ENCODE measurements at places on chromosomes 6 and 20.

DNA sequence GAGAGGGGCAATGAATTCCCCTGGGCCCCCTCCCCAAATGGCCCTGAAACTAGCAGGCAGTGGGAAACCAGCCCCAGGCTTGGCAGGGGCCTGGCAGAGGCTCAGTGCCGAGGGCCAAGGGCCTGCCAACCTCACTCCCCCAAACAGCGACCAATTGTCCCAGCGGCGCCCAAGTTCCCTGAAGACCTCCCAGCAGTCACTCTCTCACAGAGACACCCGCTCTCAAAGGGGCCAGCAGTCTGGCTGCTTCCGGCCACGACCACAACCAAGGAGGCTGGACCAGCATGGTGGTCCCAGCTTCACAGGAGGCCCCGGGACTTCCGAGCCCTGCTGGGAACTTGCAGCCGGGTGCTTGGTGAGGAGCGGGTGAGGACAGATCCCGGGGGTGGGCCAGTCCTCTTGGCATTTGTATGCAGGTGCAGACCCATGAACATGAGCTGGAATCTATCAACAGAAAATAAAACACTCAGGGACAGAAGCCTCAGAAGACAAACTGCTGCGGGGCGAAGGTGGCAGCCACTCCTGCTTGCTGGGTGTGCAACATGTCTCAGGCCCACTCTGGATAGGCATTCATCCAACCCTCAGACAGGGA is 17.5 kb upstream of the SIRPA start:
- DNase-seq = no peak
- H3K4me3 ChIP-seq = no peak overlapping the region
- no peaks in the 10 kb centered on the region for H3K27me3 ChIP-seq
- no peaks in the 10 kb centered on the region for H3K4me1 ChIP-seq

- H3K4me1 ChIP-seq = no peaks in the 10 kb centered on the region
- no peak for DNase-seq
- no peaks in the 10 kb centered on the region for H3K27me3 ChIP-seq
- no peak overlapping the region for H3K27ac ChIP-seq
Measured at GRCh38 chr6:53692172-53692571, 26.6 kb upstream of the KLHL31 start.

- H3K27ac ChIP-seq = no peak overlapping the region
- no peaks in the 10 kb centered on the region for H3K27me3 ChIP-seq
- H3K4me3 ChIP-seq = no peak overlapping the region
Measured at GRCh38 chr6:133093956-133094355, 147.2 kb upstream of the EYA4 start.

DNA sequence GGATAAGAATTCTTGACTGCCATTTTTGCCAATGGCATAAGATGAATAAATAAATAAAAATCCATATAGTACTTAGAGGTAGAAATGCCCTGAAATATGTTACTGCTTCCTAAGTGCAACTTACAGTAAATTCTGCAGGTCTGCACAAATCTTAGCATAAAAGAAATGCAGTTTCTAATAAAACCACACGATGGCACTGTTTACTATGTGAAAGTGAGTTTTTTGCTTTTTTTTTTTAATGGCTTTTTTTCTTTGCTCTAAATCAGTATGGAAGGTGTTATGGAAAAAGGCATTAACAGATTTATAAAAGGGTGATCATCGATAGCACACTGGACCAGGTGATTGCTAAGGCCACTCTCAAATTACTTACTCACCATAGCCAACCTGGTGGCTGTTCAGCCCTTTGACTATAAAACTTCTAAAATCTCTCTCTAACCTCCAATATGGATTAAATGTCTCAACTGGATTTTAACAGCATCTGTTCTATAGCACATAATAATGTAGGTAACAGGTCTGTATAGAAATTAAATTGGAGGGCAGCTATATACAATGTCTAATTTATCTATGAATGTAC is 45.8 kb downstream of the AHI1 start:
- DNase-seq = no peak
- no peak overlapping the region for H3K27ac ChIP-seq

DNA sequence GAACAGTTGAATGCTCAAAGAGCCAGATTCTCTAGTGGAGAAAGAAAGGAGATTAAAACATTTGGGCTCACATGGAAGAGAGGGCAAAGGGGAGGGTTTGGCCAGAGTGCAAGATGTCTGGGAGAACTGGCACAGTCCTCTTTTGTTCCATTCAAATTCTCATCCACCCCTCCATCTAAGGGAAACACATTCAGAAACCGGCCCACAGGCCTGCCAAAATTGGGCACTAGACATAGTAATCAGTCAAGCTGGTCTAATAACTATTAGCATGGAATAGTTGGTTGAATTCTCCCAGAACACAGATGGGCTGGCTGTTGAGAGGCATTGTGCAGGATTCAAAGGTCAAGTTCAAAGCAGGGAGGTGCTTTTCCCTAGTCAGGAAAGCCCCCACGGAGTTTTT is 341.4 kb upstream of the IRAK1BP1 start:
- no peaks in the 10 kb centered on the region for H3K4me1 ChIP-seq
- H3K4me3 ChIP-seq = no peak overlapping the region
- H3K27ac ChIP-seq = no peak overlapping the region
- DNase-seq = no peak
- H3K36me3 ChIP-seq = no peaks in the 10 kb centered on the region

DNA sequence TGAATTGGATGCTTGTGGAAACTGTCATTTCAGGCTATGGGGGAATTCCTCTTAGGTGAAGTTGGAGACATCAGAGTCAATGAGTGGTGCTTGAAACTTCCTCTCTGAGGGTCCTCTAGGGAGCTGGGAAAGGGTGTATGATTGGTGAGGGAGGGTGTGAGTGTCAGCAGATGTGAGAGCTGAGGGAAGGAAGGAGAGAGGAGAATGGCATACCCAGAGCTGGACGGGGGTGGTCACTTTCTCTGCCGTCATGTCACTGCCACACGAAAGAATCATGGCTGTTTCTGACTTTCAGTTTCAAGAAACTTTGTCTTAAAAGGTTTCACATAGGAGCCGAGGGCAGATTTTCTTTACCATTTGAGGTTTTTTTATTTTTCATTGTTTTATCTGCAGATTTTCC is 50.3 kb downstream of the DEK start:
- H3K27ac ChIP-seq = no peak overlapping the region
- H3K4me1 ChIP-seq = peaks cover 15% of the 10 kb centered on the region
- H3K36me3 ChIP-seq = peaks cover 2% of the 10 kb centered on the region
- H3K27me3 ChIP-seq = no peaks in the 10 kb centered on the region
- DNase-seq = no peak

DNA sequence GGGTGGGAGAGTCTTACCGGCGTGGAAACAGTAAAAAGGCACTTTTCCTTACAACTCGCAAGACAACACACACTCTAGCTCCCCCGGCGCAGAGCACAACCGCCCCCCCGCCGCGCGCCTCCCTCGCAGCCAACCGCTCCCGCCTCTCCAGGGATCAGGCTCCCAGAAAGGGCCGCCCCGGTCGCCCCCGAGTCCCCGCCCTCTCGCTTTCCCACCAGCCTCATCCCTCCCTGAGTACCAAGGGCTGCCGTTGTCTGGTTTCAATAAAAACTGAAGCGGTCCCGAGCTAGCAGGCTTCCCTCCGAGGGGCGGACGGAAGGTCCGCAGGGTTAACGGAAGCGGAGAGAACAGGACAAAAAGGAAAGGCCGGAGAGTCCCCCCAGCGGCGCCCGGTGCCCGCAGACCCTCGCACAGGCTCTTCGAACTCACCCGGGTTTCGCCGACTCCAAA is 804 bp downstream of the ELOVL5 start:
- H3K27ac ChIP-seq = peak overlapping the region; percentile 99
- H3K4me1 ChIP-seq = no peaks in the 10 kb centered on the region
- peak; percentile 86 for DNase-seq
- no peaks in the 10 kb centered on the region for H3K36me3 ChIP-seq
- H3K27me3 ChIP-seq = no peaks in the 10 kb centered on the region
- H3K4me3 ChIP-seq = peak overlapping the region; percentile 89

- H3K27me3 ChIP-seq = no peaks in the 10 kb centered on the region
- H3K4me1 ChIP-seq = no peaks in the 10 kb centered on the region
- no peak for DNase-seq
- H3K36me3 ChIP-seq = no peaks in the 10 kb centered on the region
Measured at GRCh38 chr6:116858060-116858459, 19.0 kb upstream of the RFX6 start.

DNA sequence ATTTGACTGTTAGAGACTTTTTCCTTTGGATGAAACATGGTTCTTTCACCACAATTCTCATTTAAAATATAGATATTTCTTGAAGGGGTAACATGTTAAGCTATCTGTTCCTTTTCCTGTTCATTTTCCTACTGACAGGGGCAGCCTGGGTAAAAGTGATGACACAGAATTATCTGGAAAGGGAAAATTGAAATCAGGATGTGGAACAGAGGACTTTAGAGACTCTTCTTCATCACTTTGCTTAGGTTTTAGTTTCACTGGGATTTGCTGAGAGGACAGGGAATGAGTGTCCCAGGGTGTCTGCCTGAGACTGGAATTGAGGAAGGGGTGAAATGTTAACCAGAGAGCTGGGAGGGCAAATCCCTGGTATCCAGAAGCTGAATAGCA is 116.0 kb downstream of the RNF144B start:
- DNase-seq = no peak
- no peaks in the 10 kb centered on the region for H3K4me1 ChIP-seq
- no peaks in the 10 kb centered on the region for H3K27me3 ChIP-seq
- H3K4me3 ChIP-seq = peak overlapping the region; percentile 48
- no peaks in the 10 kb centered on the region for H3K36me3 ChIP-seq
- peak overlapping the region; percentile 64 for H3K27ac ChIP-seq

DNA sequence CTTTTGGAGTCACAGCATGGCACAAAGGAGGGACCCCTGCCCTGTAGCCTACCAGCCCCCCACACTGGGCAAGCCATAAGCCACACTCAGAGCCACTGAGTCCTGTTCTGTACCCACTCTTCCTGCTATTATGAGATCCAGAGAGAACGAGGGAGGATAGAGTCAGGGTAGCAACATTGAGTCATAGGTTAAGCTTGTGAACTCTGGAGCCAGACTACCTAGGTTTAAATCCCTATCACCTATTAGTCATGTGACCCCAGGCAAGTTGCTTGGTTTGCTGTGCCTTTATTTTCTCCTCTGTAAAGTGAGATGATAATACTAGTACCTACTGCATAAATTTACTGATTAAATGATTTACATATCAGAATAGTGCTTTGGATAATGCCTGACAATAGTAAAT is 540 bp downstream of the CNBD2 start:
- no peak overlapping the region for H3K27ac ChIP-seq
- no peaks in the 10 kb centered on the region for H3K36me3 ChIP-seq
- no peaks in the 10 kb centered on the region for H3K4me1 ChIP-seq
- DNase-seq = no peak

- H3K4me1 ChIP-seq = no peaks in the 10 kb centered on the region
- H3K4me3 ChIP-seq = no peak overlapping the region
- H3K27ac ChIP-seq = no peak overlapping the region
- H3K27me3 ChIP-seq = no peaks in the 10 kb centered on the region
- DNase-seq = no peak
- no peaks in the 10 kb centered on the region for H3K36me3 ChIP-seq
Measured at GRCh38 chr6:90072501-90072900, 178.2 kb downstream of the GJA10 start.

GRCh38 chr6:15962449-15962764 is 166.5 kb upstream of the MYLIP start:
- no peaks in the 10 kb centered on the region for H3K4me1 ChIP-seq
- DNase-seq = no peak
- no peak overlapping the region for H3K4me3 ChIP-seq

DNA sequence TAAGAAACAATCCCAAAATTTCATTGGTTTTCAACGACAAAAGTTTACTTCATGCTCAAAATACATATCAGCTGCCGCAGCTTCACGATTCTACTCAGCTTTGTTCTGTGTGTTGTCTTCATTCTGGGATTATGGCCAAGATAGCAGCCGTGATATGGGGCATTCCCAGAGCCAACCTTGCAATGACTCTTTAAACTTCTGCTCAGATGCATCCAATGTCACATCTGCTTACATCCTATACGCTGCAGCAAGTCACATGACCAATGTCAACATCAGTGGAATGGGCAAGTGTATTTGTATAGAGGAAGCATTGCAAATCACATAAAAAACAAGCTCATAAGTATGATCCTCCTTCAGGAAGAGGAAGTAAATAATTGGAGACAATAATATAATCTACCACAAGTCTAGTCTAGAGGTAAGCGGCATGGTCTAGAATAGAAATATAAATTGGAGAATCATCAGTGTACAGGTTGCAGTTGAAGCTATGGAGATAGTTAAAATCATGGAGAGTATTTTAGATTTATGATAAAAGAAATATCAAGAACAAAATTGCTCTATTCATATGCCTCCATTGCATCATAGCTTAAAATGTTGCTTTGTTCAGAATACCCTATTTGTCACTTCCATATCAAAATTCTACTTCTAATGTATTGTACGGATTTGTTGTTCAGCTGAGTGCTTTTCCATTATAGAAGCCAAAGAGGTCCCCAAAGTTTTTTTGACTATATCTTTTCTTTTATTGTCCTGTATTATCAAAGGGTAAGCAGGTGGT is 7.2 kb upstream of the C6orf141 start:
- no peak overlapping the region for H3K4me3 ChIP-seq
- H3K36me3 ChIP-seq = no peaks in the 10 kb centered on the region
- H3K27ac ChIP-seq = no peak overlapping the region
- H3K27me3 ChIP-seq = no peaks in the 10 kb centered on the region

- H3K36me3 ChIP-seq = no peaks in the 10 kb centered on the region
- no peak overlapping the region for H3K27ac ChIP-seq
- DNase-seq = no peak
- H3K4me3 ChIP-seq = no peak overlapping the region
- no peaks in the 10 kb centered on the region for H3K27me3 ChIP-seq
Measured at GRCh38 chr6:95581073-95581472, 3.7 kb downstream of the MANEA start.

- no peak overlapping the region for H3K27ac ChIP-seq
- DNase-seq = no peak
- H3K4me3 ChIP-seq = no peak overlapping the region
- H3K27me3 ChIP-seq = no peaks in the 10 kb centered on the region
Measured at GRCh38 chr6:87941556-87942358, 105.9 kb upstream of the SPACA1 start.

- no peaks in the 10 kb centered on the region for H3K27me3 ChIP-seq
- no peak overlapping the region for H3K27ac ChIP-seq
- no peak overlapping the region for H3K4me3 ChIP-seq
- no peak for DNase-seq
- no peaks in the 10 kb centered on the region for H3K4me1 ChIP-seq
Measured at GRCh38 chr20:32522776-32523612, 62.1 kb downstream of the NOL4L start.

- H3K36me3 ChIP-seq = no peaks in the 10 kb centered on the region
- H3K27ac ChIP-seq = no peak overlapping the region
- H3K27me3 ChIP-seq = no peaks in the 10 kb centered on the region
- H3K4me3 ChIP-seq = no peak overlapping the region
- no peaks in the 10 kb centered on the region for H3K4me1 ChIP-seq
- no peak for DNase-seq
Measured at GRCh38 chr6:49933526-49933925, 30.4 kb downstream of the DEFB114 start.

DNA sequence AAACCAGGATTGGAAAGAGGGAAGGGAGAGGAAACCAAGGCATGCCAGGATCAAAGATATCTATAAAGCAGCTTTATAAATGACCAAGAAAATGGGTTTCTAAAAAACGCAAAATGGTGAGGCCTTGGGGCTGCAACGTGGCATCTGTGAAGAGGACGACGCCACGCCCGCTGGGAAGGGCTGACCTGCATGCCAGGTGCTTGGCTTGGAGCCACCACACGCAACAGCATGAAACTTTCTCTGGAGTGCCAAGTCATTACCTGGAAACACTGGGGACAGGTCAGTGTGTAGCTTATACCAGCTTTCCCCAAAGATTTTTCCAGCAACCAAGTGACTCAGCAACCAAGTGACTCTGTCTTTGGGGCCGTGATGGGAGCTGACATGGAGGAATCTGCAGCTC is 82.5 kb downstream of the POPDC3 start:
- no peaks in the 10 kb centered on the region for H3K27me3 ChIP-seq
- H3K4me1 ChIP-seq = no peaks in the 10 kb centered on the region
- DNase-seq = no peak
- H3K27ac ChIP-seq = no peak overlapping the region
- no peak overlapping the region for H3K4me3 ChIP-seq
